ENCODE measurements at places on chromosomes 13 and 19.
A peak's percentile ranks its signal among the peaks of the same experiment; 100 is the strongest.

- no peak for DNase-seq
Measured at GRCh38 chr19:4493929-4494690, 22.0 kb downstream of the HDGFL2 start.

- peak; percentile 26 for DNase-seq
Measured at GRCh38 chr19:47765523-47766358, 12.8 kb upstream of the SELENOW start.

DNA sequence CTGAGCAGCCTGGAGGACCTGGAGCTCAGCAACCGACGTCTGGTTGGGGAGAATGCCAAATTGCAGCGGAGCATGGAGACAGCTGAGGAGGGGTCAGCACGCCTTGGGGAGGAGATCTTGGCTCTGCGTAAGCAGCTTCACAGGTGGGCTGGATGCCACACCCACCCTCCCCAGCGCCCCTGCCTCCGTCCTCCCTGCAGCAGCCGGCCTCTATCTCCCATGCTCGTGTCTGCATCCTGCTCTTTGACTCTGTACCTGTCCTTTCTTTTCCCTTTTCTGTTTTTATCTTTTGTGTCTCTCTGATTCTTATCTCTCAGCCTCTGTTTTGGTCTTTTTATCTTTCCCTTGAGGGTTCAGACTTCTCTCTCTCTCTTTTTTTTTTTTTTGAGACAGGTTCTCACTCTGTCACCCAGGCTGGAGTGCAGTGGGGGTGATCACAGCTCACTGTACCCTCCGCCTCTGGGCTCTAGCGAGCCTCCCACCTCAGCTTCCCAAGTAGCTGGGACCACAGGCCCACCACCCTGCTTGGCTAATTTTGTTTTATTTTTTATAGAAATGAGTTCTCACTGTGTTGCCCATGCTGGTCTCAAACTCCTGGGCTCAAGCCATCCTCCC is 10.1 kb downstream of the KASH5 start:
- DNase-seq, result no peak

DNA sequence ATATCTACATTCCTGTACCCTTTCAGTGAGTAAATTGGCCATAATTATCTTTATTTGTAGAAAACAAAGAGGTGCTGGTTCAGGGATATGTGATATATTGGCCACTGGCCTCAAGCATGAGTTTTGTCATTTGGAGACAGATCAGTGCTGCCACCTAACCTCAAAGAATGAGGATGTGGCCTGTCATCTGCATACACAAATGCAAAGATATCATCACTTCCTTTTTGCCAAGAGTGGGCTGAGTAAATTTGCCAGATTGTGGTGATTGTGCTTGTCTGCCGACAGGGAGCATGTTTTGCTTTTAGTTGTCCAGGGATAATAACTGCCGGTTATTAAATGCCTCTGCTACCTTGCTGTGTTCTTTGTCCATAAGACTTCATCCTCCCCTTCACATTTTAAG is 44.2 kb downstream of the WASF3 start:
- DNase-seq, result no peak

DNA sequence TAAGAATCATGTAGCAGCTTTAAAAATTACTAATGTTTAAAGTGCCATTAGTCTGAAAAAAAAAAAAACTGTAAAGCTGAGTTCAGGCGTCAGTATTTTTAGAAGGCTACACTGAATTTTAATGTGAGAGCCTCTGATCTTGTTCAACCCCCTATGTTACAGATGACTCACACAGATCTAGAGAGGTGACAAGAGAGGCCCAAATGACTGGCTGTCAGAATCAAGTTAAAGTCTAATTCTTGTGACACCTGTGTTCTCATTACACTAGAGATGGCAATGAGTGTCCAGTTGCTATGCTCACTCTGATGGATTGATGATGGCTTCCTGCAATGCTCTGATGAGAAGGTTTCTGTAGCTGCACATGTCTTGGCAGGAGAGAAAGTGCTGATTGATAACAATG is 203.5 kb upstream of the OBI1 start:
- no peak for DNase-seq

DNA sequence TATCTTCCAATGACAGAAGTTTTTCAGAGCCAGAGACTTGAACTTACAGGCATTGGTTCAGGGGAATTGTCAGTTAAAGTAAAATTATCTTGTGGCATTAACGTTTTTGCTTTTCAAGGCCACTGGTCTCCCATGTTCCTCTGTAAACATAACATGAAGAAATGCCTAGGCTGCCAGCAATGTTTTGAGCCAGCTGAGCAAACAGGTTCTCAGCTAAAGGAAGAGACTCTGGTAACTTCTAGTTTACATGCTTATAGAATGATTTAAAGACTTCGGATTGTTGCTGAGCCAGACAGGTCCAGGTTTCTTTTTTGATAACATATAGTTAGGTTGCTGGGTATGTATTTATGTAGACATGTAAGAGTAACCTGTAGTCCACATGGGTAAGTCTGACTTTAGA is 35.7 kb downstream of the ZNF493 start:
- DNase-seq, result no peak

- DNase-seq, result peak; percentile 6
Measured at GRCh38 chr19:51531349-51532315, at the start of gene SIGLEC6. Gene SIGLEC6, minus strand, starts transcription at chr19:51531670. Its CDS starts 22 bp downstream, at chr19:51531648.

DNA sequence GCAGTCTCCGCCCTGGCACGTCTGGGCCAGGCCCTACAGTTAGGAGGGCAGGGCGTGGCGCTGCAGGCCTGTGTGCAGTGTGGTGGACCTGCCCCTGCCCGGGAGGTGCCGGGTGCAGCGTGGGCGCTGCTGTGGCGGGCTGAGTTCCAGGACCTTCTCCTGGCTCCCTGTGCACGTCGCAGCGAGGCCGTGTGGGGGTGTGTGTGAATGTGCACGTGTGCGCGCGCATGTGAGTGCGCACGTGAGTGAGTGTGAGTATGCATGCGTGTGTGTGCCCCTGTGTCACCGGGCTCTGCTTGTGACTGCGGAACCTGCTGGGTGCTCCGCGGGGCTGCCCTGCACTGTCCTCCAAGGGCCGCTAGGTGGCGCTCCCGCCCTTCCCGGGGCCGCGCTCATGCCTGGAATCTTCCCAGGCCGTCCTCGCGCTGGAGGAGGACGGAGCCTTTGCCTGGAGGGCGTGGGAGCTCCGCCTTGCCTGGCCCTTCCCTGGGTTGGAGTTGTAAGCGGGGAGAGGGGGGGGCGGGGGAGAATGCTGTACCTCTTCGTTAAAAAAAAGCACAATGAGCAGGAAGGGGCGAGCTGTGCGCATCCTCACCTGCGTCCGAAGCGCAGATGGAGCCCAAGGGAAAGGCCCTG is 79.3 kb downstream of the KDM4B start:
- no peak for DNase-seq

- DNase-seq, result no peak
Measured at GRCh38 chr19:18399008-18399407, 1.6 kb upstream of the LRRC25 start.

DNA sequence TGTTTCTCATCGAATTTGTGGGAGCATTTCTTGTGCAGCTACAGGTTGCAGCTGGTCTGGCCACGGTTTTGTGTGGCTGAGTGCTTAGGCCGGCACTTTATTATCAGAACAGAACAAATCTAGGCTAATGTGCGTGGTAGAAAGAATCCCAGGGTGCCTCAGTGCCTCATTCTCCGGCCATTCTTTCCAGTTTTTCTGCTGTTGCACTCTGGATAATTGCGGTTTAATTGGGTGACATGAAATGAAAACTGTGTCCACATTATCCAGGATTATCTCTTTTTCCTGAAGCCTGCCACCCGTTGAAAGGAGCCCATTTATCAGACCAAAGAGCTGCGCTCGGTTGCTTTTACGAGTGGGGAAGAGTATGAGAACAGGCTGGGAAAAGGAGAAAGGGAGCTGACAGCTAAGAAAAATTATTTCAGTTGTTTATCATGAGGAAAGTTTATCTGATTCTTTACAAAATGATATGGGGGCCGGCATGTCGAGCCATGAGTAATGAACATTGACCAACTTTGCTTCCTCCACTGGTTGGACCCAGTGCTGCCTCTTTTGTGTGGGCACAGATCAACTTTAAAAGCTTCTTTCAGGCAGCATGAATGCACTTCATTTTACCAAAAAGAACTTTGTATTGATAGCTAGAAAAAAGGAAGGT is 117.0 kb upstream of the SOX21 start:
- no peak for DNase-seq

GRCh38 chr13:30619731-30620130 is 2.0 kb downstream of the USPL1 start:
- no peak for DNase-seq

DNA sequence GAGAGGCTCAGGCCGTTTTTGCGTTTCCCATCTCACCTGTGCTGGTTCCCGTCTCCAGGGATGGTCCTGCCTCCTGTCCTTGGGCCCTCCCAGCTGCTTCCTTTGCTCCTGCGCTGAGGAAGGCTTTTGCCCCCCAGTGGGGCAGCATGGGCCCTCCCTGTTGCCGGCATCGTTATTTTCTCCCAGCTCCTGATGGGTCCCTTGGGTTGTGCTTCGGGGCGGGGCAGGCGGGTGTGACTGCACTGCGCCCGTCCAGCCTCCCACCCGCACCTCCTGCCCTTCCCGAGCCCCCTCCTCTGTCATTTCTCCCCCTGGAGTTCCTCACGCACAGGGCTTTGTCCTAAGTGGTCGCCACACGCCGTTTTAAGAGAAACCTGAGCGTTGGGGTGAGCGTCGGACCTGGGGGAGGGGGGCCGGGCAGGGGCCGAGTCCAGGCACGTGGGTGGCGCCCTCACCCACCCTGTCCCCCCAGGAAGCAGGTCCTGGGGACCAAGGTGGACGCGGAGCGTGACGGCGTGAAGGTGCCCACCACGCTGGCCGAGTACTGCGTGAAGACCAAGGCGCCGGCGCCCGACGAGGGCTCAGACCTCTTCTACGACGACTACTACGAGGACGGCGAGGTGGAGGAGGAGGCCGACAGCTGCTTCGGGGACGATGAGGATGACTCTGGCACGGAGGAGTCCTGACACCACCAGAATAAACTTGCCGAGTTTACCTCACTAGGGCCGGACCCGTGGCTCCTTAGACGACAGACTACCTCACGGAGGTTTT is 2.8 kb upstream of the GZMM start:
- DNase-seq, result no peak

DNA sequence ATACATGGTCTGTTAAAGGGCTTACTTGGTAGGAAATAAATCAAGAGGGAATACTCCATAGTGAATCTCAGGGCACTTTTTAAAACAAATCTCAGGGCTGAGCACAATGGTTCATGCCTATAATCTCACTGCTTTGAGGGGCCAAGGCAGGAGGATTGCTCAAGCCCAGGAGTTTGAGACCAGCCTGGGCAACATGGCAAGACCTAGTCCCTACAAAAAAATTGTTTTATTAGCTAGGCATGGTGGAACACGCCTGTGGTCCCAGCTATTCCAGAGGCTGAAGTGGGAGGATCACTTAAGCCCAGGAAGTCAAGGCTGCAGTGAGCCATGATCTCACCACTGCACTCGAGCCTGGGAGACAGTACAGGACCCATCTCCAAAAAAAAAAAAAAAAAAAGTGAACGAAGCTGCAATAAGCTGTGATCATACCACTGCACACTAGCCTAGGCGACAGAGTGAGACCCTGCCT is 25.2 kb downstream of the ABCC4 start:
- no peak for DNase-seq

GRCh38 chr19:17920527-17920926 is 12.3 kb upstream of the CCDC124 start:
- no peak for DNase-seq

All from substantia nigra (tissue), 51 donors.